CD4-positive, alpha-beta T cell treated with Interleukin-12 subunit alpha and Interleukin-12 subunit beta, for 1 hour (primary cell): ENCODE measurements at places on chromosomes 3 and 15.

DNA sequence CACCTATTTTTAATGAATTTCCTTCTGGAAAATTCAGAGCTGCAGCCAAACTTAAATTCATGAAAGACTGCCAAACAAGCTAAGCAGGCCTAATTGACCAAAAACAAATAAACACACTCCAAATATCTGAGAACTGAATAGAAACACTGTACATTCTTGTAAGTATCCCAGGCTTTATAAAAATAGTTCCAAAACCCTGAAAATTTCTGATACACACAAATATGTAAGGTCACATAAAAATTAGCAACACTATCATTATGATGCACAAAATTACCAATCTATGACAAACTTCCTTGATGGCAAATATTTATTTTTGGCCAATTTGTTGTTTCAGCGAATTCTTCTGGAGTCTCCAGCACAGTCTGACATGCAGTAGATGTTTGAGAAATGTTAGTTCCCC, 117.9 kb upstream of the UBE2E2 start:
- DNase-seq: no peak

- no peak for DNase-seq
Measured at GRCh38 chr15:78983146-78983918, 38.5 kb upstream of the CTSH start.

DNA sequence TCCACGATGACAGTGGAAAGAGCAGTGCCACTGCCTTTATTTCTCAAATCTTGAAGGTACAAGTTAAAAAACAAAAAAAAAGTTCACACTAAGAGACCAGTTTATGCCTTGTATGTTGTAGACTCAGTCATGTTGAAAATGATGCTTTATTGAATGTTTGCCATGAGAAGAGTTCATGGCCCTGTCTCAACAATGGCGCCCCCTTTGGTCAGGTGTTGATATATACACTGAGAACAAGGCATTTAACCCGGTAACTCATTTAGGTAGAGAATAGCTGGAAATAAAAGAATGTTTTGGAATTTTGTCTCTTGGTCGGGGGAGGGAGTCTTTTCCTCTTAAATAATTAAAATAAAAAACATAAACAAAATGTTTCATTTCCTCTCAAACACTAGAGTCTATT, 145.6 kb upstream of the SLC2A2 start:
- peak; percentile 11 for DNase-seq

GRCh38 chr3:55060896-55061719, 133.2 kb upstream of the LRTM1 start:
- no peak for DNase-seq

DNA sequence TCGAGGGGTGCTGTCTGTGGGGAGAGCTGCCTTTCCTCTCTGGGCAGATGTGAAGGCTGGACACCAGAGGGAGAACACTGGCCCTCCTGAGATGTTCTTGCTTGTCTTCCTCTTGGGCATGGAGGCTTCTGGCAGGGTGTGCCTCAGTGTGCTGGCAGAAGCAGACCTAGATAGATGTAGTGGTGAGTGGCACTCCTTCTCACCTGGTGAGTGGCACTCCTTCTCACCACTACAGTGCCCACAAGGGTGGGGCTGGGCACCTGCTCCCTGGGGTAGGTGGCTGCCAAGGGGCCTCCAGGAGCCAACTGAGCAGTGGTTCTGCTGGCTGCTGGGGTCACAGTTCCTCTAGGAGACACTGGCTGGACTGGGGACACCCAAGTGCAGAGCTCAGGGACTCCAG, 18.7 kb downstream of the ACVR2B start:
- no peak for DNase-seq

- DNase-seq: no peak
Measured at GRCh38 chr3:67783281-67784250, 129.2 kb upstream of the SUCLG2 start.

DNA sequence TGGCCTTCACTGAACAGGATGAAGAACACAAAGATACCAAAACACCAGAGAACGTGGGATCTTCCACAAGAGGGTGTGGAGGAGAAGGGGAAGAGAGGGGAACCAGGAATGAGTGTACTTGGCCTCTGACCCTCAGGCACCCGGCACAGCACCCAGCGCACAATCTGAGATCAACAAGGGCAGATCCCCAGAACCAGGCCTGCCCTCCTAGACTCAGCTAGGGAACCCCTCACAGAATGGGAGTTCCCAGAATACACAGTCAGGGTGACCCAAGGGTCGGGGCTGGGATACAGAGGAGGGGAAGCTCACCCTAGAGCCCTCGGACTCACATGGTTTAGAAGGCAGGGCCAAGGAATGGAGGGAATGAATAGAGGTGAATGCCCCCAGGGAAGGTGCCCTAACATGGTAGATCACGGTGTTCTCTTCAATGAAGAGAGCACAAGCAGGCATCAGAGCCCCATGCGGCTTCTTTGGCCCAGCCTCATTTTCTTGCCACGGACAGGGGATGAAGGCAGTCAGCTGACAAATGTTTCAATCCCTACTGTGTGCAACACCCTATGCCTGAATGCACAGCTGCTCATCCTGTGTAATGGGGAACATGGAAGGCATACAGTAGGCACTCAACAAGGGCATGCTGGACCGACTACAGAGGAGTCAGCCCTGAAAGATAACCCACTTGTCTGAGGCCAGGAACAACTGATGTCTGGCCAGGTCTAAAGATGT, 13.1 kb downstream of the BMF start:
- no peak for DNase-seq

GRCh38 chr3:155744626-155745324, at the start of gene PLCH1:
Gene PLCH1, minus strand, starts transcription at chr3:155745071. Its CDS starts 40,847 bp downstream, at chr3:155704224.
- peak; percentile 39 for DNase-seq

- no peak for DNase-seq
Measured at GRCh38 chr15:56943403-56943802, 25.0 kb downstream of the TCF12 start.

DNA sequence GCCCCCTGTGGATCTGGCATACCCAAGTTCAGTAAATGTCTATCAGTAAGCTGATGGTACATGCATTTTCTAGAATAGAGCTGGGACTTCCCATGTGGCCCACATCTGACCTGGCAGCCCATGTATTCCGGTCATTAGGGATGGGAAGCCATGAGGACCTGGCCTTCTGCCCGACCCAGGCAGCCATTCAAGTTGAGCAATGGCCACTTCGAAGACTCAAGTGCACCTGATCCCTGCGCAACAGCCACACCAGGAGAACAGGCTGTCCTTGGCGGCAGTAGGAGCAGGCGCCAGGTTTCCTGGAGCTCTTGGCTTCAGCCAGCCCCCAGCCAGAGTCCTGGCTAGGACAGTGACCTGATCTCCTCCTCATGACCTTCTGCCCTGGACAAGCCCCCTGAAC, 14.6 kb downstream of the HEMK1 start:
- no peak for DNase-seq

DNA sequence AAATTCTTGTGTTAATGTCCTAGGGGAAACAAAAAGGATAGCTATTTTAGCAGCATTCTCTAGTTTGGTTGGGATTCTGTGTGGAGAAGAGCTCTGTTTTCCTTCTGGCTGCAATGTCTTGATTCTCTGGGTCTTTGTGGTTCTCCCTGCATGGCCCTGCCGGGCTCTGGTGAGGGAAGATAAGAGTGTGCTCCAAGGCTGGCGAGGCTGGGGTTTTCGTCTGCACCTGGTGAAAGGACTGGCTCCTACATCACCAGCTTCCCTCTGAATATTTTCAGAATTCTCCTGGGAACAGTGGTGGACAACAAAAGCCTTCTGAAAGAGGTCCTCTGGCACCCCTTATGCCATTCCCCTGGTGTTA, 38.1 kb upstream of the SFMBT1 start:
- no peak for DNase-seq

DNA sequence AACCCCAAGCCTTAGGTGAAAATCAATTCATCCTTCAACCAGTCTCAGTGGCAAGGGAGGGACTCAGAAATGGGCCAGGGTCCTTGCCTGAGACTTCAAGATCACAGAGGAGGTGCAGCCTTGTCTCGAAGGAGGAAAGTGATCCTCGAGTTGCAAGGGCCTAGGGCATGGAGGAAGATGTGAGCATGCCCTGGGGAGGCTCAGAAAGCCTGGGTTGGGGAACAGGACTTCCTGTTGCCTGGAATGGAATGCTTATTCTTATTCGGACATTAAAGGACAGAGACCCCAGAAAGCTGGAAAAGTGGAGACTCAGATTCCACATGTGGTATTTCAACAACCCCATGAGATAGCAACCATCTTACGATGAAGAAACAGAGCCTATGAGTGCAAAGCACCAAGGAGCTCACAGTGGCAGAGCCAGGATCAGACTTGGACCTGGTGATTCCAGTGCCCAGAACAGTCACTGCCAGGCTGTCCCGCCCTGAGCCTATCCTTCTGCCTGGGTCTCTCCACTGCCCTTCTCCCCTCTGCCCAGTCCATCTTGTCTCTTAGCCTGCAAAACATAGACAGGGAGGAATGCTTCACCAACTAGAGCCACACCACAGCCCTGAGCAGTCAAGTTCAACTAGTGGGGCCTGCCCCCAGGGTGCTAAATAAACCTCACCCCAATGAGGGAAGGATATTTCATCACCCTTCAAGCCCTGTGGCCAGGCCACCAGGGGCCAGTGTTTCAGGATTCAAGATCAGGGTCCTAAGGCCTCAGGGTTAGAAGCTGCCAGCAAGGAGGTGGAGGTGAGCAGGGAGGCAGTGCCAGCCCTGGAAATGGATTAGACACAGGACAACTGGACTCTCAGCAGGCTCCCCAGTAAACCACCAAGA, 21.9 kb downstream of the DAPK2 start:
- no peak for DNase-seq

GRCh38 chr15:41937568-41937923, 34.8 kb downstream of the EHD4 start:
- DNase-seq: no peak

DNA sequence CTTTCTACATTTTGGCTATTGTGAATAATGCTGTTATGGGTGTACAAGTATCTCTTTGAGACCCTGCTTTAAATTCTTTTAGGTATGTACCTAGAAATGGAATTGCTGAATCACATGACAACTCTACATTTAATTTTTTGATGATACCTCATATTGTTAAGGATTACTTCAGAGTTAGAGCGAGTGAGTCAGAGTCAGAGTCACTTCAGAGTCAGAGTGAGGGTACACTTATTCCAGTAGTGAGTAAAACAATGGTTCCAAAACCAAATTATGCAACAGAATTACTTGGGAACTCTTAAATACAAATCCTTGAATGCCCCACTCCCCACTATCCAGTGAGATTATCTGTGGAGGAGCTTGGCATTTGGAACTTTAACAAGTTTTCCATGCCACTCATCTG, 50.3 kb upstream of the SNRK start:
- no peak for DNase-seq

GRCh38 chr15:98216166-98216565, 255.7 kb downstream of the ARRDC4 start:
- DNase-seq: no peak

GRCh38 chr15:49278751-49279150, 108.7 kb downstream of the GALK2 start:
- DNase-seq: no peak

DNA sequence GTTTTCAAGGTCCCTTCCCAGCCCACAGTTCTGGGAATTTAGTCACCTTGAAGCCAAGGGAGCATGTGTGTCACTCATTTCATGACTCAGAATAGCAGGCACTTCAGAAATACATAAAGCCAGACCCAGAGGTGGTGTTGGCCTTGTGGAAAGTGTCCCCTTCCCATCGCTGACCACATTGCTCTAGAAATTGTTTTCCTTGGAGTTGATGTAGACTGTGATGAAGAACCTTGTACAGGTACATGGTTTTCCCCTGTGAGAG, 158.8 kb downstream of the SLCO3A1 start:
- DNase-seq: no peak

GRCh38 chr15:84988909-84989644, 7.4 kb downstream of the PDE8A start:
- no peak for DNase-seq

- no peak for DNase-seq
Measured at GRCh38 chr15:58444658-58445332, 13.0 kb downstream of the LIPC start.

GRCh38 chr15:81312790-81313543, 11.0 kb downstream of the STARD5 start:
- no peak for DNase-seq

DNA sequence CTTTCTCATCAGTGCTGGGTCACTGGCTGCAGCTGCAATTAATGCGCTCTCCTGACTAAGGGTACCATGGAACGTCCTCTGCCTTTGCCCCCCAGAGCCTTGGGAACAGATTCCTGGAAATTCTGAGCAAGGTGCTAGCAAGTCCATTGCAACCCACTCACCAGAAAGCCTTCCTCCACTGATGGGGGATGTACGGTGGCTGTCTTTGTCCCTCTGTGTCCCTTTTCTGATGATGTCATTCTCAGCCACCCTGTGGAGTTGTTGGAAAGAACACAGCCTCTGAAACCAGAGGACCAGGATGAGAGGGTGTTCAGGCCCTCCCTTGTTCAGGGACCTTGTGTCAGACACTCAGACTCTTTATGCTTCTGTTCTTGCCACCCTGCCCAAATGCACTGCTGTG, 38.1 kb upstream of the ZBTB38 start:
- DNase-seq: no peak

- no peak for DNase-seq
Measured at GRCh38 chr3:49026536-49026935, 2.7 kb downstream of the IMPDH2 start.

- DNase-seq: no peak
Measured at GRCh38 chr15:38695249-38696108, 130.9 kb upstream of the RASGRP1 start.

GRCh38 chr15:61184431-61184830, 44.7 kb downstream of the RORA start:
- DNase-seq: no peak

- no peak for DNase-seq
Measured at GRCh38 chr3:176075491-176075890, 1121.8 kb downstream of the TBL1XR1 start.

DNA sequence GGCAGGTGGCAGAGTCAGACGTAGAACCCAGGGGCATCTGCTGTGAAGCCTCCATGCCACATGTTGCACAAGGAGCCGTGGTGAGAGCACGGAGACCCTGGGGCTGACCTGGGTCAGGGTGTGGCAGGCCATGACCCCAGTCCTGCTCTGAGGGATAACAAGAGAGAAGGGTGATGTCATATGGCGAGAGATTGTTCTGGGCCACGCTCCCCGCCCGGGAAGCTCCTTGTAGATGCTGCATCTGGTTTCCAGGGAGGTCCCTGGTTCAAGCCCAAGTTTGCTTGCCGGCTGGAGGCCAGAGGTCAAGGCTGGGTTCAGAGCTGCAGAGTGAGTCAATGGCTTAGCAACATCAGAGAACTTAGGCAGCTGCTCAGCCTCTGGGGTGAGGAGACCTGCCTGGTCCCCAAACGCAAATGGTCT, 17.3 kb downstream of the FGD5 start:
- no peak for DNase-seq

DNA sequence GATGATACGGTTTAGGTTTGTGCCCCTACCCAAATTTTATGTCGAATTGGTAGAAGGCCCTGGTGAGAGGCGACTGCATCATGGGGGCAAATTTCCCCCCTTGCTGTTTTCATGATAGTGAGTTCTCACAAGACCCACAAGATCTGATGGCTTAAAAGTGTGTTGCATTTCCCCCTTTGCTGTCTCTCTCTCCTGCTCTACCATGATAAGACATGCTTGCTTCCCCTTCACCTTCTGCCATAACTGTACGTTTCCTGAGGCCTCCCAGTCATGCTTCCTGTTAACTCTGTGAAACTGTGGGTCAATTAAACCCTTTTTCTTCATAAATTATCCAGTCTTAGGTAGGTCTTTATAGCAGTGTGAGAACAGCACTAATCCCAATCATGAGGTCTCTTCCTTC, 381.2 kb downstream of the RSL24D1 start:
- no peak for DNase-seq

- no peak for DNase-seq
Measured at GRCh38 chr15:66641485-66642315, 60.3 kb upstream of the SMAD6 start.

GRCh38 chr15:61092361-61093157, 136.5 kb downstream of the RORA start:
- DNase-seq: no peak

- DNase-seq: peak; percentile 69
Measured at GRCh38 chr3:156826144-156826895, at the start of gene LEKR1. Gene LEKR1, plus strand, starts transcription at chr3:156826353. Its CDS starts 2,977 bp downstream, at chr3:156829330.
